ENCODE measurements at places on chromosomes 12 and 14.

DNA sequence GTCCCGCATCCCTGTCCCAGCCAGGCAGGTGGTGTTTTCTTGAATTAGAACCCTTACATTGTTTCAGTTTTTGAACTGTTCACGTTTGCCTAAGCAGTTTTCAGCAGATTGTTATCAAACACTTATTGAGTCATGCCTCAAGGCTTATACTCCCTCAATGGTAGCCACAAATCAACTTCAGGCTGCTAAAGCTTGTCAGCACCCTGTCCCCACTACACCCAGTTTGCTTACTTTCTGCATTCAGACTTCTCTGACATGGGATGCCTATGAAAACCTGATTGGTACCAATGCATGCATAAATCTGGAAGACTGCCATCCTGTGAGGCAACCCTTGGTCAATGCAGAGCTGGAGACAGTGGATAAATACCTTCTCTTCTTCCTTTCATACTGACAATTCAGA is 225.4 kb downstream of the BTG1 start:
- DNase-seq: no peak

DNA sequence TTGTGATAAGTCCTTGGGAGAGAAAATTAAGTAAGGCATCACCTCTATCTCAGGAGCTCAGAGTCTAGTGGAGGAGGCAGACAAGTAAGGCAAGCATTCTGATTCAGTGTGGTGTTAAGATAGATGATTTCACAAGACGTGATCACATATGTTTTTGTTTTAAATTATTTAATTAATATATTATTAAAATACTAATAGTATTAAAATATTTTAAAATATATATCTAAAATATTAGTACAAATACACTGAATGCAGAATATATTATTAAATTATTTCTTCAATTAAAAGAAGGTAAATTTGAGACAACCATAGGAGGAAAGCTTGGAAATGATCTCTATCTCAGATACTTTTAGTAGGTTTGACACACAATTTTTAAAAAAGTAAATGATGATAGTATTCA is 51.5 kb upstream of the ANO4 start:
- DNase-seq: no peak

DNA sequence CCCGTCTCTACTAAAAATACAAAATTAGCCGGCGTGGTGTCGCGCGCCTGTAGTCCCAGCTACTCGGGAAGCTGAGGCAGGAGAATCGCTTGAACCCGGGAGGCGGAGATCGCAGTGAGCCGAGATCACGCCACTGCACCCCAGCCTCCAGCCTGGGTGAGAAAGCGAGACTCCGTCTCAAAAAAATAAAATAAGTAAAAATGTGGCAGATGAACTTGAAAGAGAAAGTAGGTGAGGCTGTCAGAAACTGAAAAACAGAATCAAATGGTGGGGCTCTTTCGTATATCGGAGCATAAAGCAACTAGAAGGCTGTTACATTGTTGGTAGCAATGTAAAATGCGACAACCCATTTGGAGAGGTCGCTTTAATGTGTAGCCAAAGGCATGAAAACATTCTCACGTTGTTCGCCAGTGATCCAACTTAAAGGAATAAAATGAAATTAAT is 767 bp upstream of the CCNT1 start:
- DNase-seq: no peak

DNA sequence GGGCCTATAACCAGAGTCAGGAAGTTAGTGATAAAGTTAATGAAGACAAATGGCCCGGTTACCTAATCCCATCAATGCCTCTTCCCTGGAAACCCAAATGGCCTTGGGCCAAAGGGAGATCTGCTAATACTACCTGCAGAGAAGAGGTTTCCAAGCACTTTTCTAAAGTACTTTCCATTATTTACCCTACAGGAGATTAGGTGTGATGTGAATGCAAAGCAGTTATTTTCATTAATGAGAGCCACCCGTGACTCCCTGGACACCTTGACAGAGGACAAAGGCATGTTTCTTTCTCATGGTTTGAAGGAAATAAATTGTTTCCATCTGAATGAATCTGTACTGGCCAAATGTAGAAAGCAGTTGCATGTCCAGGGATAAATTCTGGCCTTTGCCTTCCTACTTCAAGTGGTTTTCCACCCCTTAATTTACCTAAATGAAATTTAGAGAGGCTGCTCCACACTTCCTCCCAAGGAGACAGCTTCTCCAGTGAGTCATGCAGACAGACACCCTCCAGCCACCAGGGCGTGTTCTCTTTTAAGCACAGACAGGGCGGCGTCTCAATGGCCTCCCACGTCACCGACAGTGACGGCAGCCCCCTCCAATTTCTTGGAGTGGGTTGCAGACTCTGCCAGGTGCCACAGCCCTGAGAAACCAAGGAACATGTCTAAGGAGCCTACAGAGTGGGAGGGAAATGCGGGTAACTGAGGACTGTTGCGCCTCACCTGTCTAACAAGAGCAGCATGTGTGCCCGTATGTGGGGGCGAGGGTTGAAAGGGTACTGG is 43.9 kb upstream of the GNPNAT1 start:
- no peak for DNase-seq

DNA sequence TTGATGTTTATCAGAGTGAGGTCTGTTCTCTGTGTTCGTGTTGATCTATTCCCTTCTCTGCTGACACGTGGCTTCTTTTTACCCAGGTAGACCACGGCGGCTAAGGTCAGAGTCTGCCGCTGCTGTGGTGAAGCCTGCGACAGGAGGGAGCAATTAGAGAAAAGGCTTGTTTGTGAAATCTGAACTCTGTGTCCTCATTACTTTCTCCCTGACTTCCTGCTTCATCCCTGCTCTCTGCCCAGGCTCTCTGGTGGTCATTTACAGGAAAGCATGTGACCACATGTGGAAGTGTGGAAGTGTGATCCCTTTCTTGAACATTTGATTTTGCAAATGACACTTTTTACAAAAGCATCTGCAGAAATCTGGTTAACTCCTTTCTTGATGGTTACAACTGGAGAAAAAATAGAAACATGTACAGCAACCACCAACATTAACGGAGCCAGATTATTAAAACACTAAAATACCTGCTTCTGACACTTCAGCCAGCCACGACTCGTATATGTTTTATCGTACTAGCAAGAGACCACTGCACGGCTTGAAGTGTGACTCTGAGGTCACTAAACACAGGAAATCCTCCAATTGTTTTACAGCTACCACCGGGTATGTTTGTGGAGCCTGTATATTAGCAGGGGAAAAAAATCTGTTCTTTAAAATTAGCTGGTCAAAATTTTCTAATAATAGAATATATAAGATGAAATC is 388.6 kb upstream of the TMPO start:
- peak; percentile 44 for DNase-seq

DNA sequence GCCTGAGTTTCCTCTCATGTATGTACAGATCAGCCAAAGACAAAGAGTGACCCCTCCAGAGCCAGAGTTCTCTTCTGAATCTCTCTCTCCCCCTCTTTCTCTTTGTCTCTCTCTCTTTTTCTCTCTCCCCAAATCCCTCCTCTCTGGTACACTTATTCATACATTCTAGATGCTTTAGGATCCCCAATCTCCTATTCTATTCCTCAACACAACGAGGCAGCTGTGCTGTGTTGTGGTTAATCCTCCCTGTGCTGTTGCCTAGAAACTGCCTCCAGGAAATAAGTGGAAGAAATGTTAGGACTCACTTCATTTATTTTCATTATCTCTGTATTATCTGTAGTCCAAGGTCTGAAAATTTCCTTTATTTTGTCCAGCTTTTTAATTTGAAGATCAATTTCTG is 350.5 kb upstream of the OR4E1 start:
- no peak for DNase-seq

- DNase-seq: no peak
Measured at GRCh38 chr12:9615420-9616136, 7.9 kb upstream of the KLRB1 start.

DNA sequence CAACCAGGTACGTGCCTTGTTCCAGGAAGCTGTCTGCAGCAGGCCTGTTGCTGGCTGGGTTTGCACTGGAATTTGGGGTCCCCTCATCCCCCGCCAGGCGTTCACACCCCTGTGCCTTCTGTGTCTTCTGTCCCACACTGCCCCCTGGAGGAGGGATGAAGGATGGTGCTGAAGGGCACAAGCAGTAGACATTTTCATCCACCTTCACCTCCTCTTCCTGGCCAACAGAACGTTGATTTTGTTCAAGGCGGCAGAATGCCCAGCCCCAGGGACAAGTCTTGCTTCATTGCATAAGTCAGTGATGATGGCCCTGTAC is 122.1 kb downstream of the CALM1 start:
- no peak for DNase-seq

DNA sequence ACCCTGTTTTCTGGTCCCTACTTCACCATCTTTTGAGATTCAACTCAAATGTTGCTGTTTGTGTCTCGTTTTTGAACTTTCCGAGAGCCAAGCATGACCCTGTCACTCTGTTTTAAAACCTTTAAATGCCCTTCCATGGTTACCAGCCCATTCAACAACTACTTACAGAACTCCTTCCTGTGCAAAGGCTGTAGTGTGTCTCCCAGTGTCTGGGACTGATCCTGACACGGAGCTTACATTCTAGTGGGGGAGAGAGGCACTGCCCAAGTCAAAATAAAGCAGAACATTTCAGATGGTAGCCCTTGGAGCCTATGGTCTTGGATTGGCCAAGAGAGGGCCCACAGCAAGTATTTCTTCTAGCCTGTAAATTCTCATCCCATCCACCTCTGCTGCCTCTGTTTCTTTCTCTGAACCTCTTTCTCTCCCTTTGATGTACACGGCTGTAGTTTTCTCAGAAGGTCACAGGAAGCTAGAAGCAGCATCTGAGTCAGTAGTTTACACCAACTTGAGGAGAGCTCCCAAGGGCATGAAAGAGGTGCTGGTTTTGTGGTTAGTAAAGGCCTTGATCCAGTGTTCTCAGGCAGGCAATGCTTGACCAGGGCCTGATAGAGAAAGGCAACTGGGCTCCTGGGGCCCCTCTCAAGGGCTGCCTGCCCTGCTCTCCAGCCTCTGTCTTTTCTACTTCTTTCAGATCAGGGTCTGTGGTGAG is 42.3 kb upstream of the SLC24A4 start:
- peak; percentile 28 for DNase-seq
